ENCODE measurements at places on chromosomes 12 and 14. TPM values are rescaled to one million over a fixed set of nuclear protein-coding genes. Genes with fewer than 3 reads are reported as not detected.

The SLCO1B1 gene
- not detected for total RNA-seq

The SLC2A14 gene
- total RNA-seq = not detected

The DPPA3 gene
- total RNA-seq = not detected

The LPAR5 gene
- not detected for total RNA-seq

The MARK3 gene
- 43.1 TPM for total RNA-seq

The GPR65 gene
- total RNA-seq = under 0.01 TPM

The CELA1 gene
- total RNA-seq = not detected

The TAS2R7 gene
- not detected for total RNA-seq

The PRH2 gene
- total RNA-seq = 0.30 TPM

The GLI1 gene
- total RNA-seq = 1.5 TPM

The ZFHX2 gene
- total RNA-seq = 0.17 TPM

The GRIP1 gene
- total RNA-seq = not detected

The RTL1 gene
- total RNA-seq = not detected

The FGF23 gene
- not detected for total RNA-seq

The FAM181A gene
- not detected for total RNA-seq

The HOXC5 gene
- total RNA-seq = 1.5 TPM

The AQP6 gene
- not detected for total RNA-seq

The PRB2 gene
- not detected for total RNA-seq

The CLEC4D gene
- total RNA-seq = not detected

The CCDC175 gene
- not detected for total RNA-seq

The NAV3 gene
- total RNA-seq = 18.5 TPM

The POTEM gene
- total RNA-seq = not detected

The LRP6 gene
- 7.6 TPM for total RNA-seq

The TAS2R9 gene
- total RNA-seq = not detected

The SLC6A12 gene
- not detected for total RNA-seq

The MARCHF9 gene
- 2.2 TPM for total RNA-seq

The CNTN1 gene
- under 0.01 TPM for total RNA-seq

The ABCC9 gene
- total RNA-seq = 0.34 TPM

The KCNC2 gene
- not detected for total RNA-seq
